ENCODE measurements at places on chromosomes 16 and 17. TPM values are rescaled to one million over a fixed set of nuclear protein-coding genes. Genes with fewer than 3 reads are reported as not detected.
A peak's percentile ranks its signal among the peaks of the same experiment; 100 is the strongest.

Gene HID1
- polyA plus RNA-seq: 61.6 TPM

Gene SLC12A3
- polyA plus RNA-seq: 0.22 TPM

Gene HIC1
- 16.6 TPM for polyA plus RNA-seq

Gene SLC5A11
- polyA plus RNA-seq: 0.24 TPM

Gene LRRC46
- polyA plus RNA-seq: 8.9 TPM

- peak; percentile 60 for DNase-seq
Measured at GRCh38 chr17:42312285-42313130, 24.2 kb downstream of the STAT5A start.

DNA sequence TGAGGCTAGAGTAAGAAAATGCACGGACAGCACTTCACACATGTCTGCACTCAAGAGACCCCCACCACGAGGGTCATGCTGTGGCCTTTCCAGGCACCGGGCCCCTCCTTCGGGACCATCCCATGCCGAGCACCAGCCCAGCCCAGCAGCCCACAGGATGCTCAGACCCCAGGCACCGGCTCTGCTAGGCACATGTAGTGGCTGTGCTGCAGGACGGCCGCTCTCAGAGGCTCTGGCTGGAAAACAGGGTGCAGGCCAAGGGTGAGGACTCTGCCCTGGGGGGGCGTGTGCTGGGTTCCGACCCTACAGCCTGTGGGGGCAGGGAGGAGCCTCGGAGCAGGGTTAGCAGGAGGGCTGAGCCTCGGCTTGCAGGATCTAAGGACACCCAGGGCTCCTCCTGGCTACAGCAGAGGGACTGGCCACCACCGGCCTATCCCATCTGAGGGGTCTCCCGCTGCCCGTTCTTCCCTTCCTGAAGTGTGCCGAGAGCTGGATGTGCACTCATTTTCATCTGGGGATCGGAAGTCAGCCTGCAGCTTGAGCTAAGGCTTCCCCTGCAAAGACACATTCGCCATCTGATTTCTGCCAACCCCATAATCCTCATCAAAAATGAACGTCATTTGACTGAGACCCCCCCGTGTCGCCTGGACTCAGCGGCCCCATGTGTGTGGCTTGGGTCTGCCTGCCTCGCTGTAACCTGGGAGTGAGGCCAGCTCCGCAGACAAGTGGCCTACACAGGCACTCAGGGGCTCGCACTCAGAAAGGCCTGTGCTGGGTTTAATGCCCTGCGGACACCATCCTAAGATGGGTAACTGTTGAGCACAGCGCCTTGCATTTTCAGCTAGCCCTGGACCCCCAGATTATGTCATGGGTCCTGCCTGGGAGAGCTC is 293.1 kb upstream of the FOXF1 start:
- no peak for DNase-seq

- no peak for DNase-seq
Measured at GRCh38 chr17:63960006-63960405, 12.7 kb downstream of the SCN4A start.
